ENCODE measurements at places on chromosomes 13 and 19.

DNA sequence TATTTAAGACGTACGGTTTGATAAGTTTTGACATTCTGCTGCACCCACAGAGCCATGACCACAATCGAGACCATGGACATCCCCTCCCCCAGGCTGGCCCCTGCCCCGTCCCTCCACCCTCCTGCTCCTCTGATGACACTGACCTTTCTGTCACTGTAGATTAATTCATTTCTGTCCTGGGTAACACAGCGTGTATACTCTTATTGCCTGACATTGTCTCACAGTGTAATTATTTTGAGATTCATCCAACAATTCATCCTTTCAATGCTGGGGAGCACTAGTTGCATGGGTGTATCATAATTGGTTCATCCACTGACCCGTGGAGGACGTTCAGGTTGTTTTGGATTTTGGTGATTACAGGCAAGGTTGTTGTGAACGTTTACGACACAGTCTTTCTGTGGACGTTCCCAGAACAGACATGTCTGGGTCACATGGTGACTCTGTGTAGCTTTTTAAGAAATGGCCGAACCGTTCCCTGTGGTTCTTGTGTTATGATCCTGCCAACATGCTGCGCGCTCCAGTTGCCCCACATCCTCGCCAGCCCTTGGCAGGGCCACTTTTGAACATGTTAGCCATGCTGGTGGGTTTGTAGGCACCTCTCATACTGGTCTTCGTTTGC lies 41.9 kb downstream of the C13orf46 start:
- no peak for DNase-seq

- peak; percentile 90 for DNase-seq
Observed at GRCh38 chr13:37058910-37059847, at the start of gene SUPT20H. TSS of gene SUPT20H (minus strand) at chr13:37059688. CDS start at chr13:37051490, 8,198 bp downstream.

- DNase-seq: no peak
Observed at GRCh38 chr19:40143612-40144011, 47.6 kb upstream of the MAP3K10 start.

GRCh38 chr13:114313061-114313860 lies 1.0 kb upstream of the CHAMP1 start:
- DNase-seq: no peak

GRCh38 chr13:49165798-49166752 lies 54.1 kb upstream of the MLNR start:
- no peak for DNase-seq

- no peak for DNase-seq
Observed at GRCh38 chr13:34867590-34867989, 74.5 kb upstream of the NBEA start.

DNA sequence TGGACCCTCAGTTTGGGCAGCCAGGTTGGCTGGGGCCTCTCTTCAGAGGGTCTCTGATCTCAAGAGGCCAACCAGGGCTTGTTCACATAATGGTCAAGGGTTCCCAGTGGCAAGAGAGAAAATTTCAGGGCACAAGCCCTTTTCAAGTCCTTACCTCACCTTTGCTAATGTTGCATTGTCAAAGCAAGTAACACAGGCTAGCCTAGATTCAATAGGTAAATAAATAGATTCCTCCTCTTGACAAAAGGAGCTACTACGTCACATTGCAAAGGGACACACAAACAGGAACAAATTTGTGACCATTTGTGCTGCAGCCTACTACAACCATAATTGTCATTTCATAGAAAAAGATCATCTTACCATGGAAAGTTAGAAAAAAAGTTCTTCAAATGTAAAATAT lies 33.9 kb upstream of the FRY start:
- DNase-seq: no peak

DNA sequence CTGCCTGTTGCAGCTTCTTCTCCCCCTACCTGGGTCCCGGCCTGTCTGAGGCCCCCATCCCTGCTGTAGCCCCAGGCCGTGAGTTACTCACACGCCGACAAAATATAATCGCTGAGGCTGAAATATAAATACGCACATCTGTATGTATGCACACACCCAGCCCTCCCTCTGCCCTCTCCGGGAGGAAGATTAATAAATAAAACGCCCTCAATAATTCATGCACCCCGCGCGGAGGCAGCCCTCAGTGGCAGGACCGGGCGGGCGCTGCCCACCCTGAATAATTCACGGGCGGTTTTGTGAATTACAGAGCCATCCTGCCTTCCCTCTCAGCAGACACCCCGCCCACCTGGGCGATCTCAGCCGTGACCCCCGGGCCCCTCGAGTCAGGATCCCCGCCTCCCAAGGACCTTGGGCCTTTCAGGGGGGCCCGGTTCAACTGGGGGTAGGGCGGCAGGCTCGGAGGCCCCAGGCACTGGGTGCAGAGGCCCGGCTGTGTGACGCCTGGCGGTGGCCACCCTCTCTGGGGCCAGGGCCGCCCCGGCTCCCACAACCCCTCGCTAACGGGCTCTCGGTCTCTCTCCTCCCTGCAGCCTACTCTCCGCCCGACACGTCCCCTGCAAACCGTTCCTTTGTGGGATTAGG lies 24.2 kb downstream of the SMIM24 start:
- DNase-seq: no peak
